ENCODE measurements at places on chromosomes 11 and 22. TPM values are rescaled to one million over a fixed set of nuclear protein-coding genes. Genes with fewer than 3 reads are reported as not detected.

Gene AGBL2
- polyA plus RNA-seq, result not detected

Gene CALCA
- polyA plus RNA-seq, result 3.0 TPM

Gene APLNR
- polyA plus RNA-seq, result 3.3 TPM

Gene XPNPEP3
- polyA plus RNA-seq, result 12.9 TPM

Gene CRYAB
- polyA plus RNA-seq, result 11,496 TPM

Gene SULT4A1
- polyA plus RNA-seq, result not detected

Gene CLTCL1
- 85.9 TPM for polyA plus RNA-seq
